ENCODE measurements at places on chromosomes 1 and 21.

DNA sequence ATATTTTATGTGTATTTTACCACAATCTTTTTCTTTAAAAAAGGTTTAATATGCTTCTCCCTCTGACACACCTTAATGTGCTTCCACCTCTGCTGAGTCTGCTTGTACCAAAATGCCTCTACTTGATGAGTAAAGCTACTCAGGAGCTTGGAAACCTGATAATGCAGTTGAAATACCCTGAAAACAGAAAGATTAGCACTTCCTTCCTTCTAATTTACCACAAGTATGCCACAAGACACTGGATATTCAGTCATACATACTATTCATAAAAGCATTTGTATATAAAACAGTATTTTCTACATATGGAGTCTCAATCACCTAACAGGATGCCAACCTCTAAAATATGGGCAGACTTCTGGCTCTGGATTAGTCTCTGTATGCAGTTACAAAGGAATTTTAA is 55.0 kb downstream of the SLC35D1 start:
- no peak for DNase-seq

- no peak for DNase-seq
These were observed 152.2 kb downstream of the TNR start for GRCh38 chr1:175591083-175591743.

GRCh38 chr1:220487297-220487820 is 40.6 kb upstream of the MARK1 start:
- DNase-seq = no peak

DNA sequence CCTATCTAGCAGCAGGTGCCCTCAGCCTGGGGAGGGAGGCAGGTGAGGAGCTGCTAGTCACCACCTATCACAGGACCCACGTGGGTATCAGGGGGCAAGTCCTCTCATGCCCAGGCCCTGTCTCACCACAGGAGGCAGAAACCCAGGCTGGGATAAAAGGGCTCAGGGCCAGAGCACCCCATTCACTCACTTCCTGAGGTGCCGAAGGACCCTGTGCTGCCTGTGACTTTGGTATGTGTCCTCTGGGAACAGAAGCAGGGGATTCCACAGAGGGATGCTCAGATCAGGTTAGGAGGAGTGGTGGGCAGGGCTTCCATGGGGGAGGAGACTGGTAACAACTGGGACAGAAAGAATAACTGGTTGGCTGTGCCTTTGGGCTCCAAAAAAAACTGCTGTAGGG is at the start of gene LCE1E:
LCE1E (plus strand) TSS at position 181 of the 400 bp plus-strand sequence. CDS start 1,043 bp downstream, outside the sequence.
- DNase-seq = no peak

- no peak for DNase-seq
These were observed 35.2 kb upstream of the ZNF326 start for GRCh38 chr1:89959719-89960118.

GRCh38 chr1:232398823-232399222 is 231.1 kb downstream of the SIPA1L2 start:
- DNase-seq = no peak

GRCh38 chr21:43361127-43361492 is 65.8 kb downstream of the SIK1 start:
- DNase-seq = no peak

DNA sequence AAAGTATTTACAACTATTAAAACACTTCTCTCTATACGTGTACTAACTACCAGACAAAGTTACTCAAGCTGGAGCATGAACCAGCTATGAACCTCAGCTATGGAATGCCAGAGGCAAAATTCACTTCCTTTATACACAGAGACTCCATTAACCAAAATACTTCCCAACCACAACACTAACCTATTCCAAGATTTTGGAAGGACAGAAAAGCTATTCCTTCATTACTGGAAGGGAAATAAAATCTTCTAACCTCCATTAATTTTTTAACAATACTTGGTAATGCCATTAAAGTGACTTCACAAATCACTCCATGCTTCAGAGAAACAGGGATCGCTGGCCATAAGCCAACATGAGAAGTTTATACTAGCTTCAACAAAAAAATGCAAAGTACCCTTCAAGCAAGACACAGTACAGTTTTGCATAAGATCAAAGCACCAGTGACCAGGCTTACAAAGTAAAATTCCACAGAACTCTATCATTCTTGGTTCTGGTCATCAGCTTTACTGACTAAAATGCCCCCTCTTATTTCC is 58.0 kb downstream of the PUM1 start:
- no peak for DNase-seq

DNA sequence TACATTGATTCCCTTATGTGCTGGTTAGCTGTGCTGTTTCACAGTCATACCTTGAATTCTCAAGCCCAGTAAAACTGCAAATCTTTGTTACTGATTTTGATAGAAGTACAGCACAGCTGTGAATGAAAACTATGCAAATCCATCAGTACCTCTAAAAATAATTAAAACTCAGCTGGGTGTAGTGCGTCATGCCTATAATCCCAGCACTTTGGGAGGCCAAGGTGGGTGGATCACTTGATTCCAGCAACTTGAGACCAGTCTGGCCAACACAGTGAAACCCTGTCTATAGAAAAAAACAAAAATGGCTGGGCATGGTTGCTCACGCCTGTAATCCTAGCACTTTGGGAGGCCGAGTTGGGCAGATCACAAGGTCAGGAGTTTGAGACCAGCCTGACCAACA is 61.2 kb downstream of the NUP210L start:
- DNase-seq = no peak

DNA sequence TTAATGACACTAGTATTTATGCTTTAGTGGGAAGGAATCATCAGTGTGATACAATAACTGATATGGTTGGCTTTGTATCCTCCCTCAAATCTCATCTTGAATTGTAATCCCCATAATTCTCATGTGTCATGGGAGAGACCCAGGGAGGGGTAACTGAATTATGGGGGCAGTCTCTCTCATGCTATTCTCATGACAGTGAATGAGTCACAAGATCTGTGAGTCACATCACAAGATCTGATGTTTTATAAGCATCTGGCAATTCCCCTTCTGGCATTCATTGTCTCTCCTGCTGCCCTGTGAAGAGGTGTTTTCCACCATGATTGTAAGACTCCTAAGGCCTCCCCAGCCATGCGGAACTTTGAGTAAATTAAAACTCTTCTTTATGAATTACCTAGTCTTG is 1760.3 kb downstream of the NCAM2 start:
- no peak for DNase-seq

GRCh38 chr1:33634143-33634542 is 161.7 kb downstream of the ZSCAN20 start:
- DNase-seq = no peak

DNA sequence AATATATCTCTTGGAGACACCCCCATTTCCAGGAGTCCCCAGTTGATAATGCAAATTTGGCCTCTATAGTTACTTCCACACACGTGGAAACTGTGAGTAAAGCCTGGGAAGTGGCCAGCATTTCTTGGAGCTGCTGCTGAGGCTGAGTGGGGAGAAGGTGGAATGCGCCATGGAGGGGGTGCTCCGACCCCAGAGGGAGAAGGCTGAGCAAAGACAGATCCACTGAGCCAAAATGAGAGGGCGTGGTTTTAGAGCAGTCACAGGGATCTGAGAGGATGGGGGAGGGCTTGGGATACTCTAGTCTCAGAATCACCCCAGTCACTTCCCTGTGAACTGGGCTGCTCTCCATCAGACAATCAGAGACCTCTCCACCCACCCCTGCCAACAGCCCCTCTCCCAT is 38.7 kb downstream of the TRIM62 start:
- DNase-seq = no peak

GRCh38 chr1:198531891-198532290 is 8.6 kb downstream of the ATP6V1G3 start:
- no peak for DNase-seq

DNA sequence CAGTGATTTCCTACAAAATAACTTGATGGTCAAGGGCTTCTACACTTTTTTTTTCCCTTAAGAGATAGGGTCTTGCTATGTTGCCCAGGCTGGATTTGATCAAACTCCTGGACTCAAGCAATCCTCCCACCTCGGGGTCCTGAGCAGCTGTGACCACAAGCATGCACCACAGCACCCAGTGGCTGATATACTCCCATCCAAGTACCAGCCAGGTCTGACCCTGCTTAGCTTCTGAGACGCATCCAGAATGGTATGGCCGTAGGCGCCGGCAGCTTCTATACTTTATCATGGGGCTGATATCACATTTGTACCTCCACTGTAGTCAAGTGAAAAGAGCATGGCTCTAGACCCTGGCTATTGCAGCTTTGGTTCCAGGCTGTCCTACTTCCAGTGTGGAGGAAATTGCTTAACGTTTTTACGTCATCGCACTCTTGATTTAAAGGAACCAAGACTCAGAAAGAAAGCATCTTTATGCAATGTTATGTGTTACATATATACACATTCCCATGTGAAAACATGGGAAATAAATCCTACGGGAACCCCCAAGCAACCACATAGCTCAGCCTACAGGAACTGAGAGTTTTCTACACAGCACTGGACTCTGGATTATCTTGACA is 39.5 kb downstream of the PDPN start:
- DNase-seq = no peak

- no peak for DNase-seq
These were observed 123.4 kb upstream of the CSF3R start for GRCh38 chr1:36605942-36606640.

DNA sequence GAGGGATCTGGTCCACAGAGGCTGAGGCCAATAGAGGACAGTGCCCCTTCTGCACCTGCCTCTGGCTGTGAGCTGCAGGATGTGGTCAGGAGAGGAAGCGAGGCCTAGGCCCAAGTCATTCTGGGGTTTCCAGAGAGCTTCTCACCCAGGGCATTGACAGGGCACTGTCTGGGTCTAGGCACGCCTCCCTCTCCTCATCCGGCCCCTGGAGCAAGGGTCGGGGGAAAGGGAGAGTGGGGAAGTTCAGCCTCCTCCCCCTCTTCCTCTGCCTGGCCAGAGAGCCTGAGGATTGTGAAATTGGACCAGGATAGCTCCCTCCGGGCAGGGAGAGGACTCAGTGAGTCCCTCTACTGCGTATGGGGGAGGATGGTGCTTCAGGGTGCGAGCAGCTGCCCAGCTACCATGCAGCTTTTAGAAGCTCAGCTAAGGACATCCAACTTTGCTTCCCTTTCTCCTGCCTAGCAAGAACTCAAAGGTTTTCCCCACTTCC is 6.3 kb upstream of the INAVA start:
- DNase-seq = no peak

DNA sequence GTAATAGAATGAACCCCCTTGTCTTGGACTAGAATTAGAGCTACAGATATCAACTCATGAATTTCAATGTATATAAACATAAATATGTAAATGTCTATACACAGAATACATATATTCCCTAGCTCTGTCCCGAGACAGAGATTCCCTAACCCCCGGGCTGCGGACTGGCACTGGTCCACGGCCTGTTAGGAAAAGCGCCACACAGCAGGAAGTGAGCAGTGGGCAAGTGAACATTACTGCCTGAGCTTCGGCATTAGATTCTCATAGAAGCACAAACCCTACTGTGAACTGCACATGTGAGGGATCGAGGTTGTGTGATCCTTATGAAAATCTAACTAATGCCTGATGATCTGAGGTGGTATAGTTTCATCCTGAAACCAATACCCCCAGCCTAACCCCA is 51.2 kb downstream of the PIK3R3 start:
- DNase-seq = no peak

GRCh38 chr1:211625040-211625439 is 46.1 kb upstream of the SLC30A1 start:
- DNase-seq = no peak

GRCh38 chr21:17466166-17466565 is 46.7 kb upstream of the CXADR start:
- no peak for DNase-seq

GRCh38 chr1:25072461-25072860 is 142.4 kb upstream of the RUNX3 start:
- no peak for DNase-seq

- no peak for DNase-seq
These were observed 6.6 kb downstream of the PADI2 start for GRCh38 chr1:17112496-17113236.

DNA sequence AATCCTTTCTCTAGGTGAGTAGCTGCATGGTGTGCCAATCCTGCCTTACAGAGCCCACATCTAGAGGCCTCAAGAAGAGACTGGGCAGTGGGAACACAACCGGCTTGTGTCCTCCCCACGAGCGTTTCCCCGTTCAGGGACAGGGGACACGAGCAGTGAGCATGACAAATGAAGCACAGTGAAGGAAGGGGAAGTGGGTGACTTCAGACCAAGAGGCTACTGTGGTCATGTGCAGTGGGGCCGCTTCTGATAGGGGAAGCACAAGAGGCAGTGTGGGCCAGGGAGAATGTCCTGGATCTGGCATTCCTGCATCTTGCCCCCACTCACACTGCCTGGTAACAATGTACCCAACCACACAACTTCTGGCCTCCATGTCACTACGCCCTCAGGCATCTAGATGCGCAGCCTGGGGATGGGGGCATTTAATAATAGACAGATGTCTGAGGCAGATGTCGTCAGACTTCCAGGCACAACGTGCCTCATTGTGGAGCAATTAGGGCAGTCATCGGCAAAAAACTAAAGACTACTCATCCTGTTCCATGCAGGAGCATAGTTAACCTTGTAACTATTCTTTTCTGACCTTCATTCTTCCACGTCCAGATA is 155.6 kb upstream of the NBPF11 start:
- no peak for DNase-seq

- DNase-seq = no peak
These were observed 12.3 kb downstream of the BTG2 start for GRCh38 chr1:203317429-203318228.

DNA sequence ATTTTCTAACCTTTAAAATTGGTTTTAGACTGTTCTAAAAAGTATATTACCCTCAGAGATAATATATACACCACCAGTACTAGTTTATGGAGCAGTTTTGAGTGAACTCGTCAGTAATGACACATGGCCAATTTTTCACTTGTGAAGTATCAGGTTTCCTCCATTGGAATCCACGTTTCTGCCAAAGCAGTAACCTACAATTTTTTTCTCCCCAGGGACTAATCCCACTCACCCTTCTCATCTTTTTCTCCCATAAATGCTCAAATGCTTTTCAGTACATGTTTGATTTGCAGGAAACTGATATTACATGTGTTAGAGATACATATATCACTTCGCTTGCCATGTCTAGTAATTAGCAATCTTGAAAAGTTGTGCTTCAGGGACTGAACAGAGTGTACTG is 94.1 kb downstream of the COL24A1 start:
- no peak for DNase-seq

- no peak for DNase-seq
These were observed 630.4 kb downstream of the PTPRC start for GRCh38 chr1:199269241-199269640.

- no peak for DNase-seq
These were observed 68.7 kb upstream of the ADGRL2 start for GRCh38 chr1:81731989-81732388.

- DNase-seq = no peak
These were observed 11.9 kb downstream of the LHX4 start for GRCh38 chr1:180241716-180242544.

- no peak for DNase-seq
These were observed 15.9 kb upstream of the SAMD11 start for GRCh38 chr1:907611-908451.

GRCh38 chr1:89483010-89483756 is 41.4 kb upstream of the LRRC8B start:
- peak; percentile 41 for DNase-seq

DNA sequence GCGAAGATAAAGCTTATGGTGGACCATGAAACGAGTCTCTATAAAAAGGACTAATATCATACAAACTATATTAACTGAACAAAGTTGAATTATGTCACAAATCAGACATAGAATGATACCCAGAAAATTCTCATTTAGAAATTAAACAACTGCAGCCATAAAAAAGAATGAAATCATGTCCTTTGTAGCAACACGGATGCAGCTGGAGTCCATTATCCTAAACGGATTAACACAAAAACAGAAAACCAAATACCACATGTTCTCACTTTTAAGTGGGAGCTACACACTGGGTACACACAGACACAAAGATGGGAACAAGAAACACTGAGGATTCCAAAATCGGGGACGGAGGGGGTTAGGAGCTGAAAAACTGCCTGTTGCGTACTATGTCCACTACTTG is 11.5 kb downstream of the COP1 start:
- DNase-seq = no peak
